ENCODE measurements at places on chromosomes 1 and 21. TPM values are rescaled to one million over a fixed set of nuclear protein-coding genes. Genes with fewer than 3 reads are reported as not detected.

GLIS1 gene
- polyA plus RNA-seq = not detected

CADM3 gene
- polyA plus RNA-seq = 91.2 TPM

CGN gene
- 4.4 TPM for polyA plus RNA-seq

PIGV gene
- 4.7 TPM for polyA plus RNA-seq

ETV3L gene
- polyA plus RNA-seq = not detected

ADORA3 gene
- polyA plus RNA-seq = not detected

SOD1 gene
- 449 TPM for polyA plus RNA-seq

FOXJ3 gene
- polyA plus RNA-seq = 36.3 TPM

TESK2 gene
- polyA plus RNA-seq = 0.50 TPM

SRGAP2B gene
- polyA plus RNA-seq = 15.3 TPM

OBSCN gene
- polyA plus RNA-seq = 7.2 TPM

NBPF6 gene
- polyA plus RNA-seq = not detected

LCE1F gene
- not detected for polyA plus RNA-seq

VWA1 gene
- polyA plus RNA-seq = 0.88 TPM

All from neural cell (in vitro differentiated cells).